ENCODE measurements at places on chromosomes 5 and 9. TPM values are rescaled to one million over a fixed set of nuclear protein-coding genes. Genes with fewer than 3 reads are reported as not detected.

DNA sequence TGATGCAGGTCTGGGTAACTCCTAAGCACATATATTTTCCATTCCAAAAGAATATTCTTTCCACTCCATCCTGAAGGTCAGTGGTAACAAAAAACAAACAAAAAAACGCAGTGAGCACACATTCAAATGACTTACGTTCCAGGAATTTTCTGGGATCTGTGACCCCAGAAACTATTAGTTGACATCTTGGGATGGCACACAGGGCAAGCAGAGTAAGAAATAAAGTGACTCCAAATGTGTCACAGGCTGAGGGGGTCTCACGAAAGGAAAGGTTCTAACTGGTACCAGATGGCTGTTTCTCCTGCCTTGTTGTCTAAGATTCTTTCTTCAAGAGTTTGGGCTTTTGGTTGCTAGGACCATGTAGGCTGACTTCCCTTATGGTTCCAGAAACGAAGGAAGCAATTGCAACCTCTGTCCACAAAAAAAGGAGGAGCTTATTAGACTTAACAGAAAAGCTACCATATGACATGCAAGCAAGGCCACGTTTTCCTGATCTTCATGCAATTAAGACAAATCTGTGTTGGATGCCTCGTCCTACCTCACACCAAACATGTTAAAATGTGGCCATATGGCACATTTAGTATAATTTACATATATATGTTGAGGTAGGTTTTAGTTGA, 32.7 kb downstream of the PTGS1 start:
- H3K36me3 ChIP-seq, result no peaks in the 10 kb centered on the region
- DNase-seq, result no peak
- H3K4me1 ChIP-seq, result peaks cover 9% of the 10 kb centered on the region

The HMGCS1 gene
- total RNA-seq, result 90.6 TPM

The SLC36A2 gene
- not detected for total RNA-seq

The GCNT1 gene
- total RNA-seq, result 8.0 TPM

The IFNA21 gene
- total RNA-seq, result not detected

The ENTPD8 gene
- not detected for total RNA-seq

GRCh38 chr5:60410427-60410826, 289.5 kb downstream of the DEPDC1B start:
- no peak overlapping the region for H3K4me3 ChIP-seq
- H3K27me3 ChIP-seq, result no peaks in the 10 kb centered on the region
- no peaks in the 10 kb centered on the region for H3K36me3 ChIP-seq
- no peak for DNase-seq
- H3K27ac ChIP-seq, result no peak overlapping the region

GRCh38 chr5:129631961-129632360, 115.9 kb upstream of the MINAR2 start:
- no peaks in the 10 kb centered on the region for H3K27me3 ChIP-seq
- H3K4me1 ChIP-seq, result no peaks in the 10 kb centered on the region
- no peak overlapping the region for H3K4me3 ChIP-seq
- no peak overlapping the region for H3K27ac ChIP-seq

- peaks cover 22% of the 10 kb centered on the region for H3K27me3 ChIP-seq
- H3K4me1 ChIP-seq, result peaks cover 22% of the 10 kb centered on the region
- peak overlapping the region; percentile 86 for H3K4me3 ChIP-seq
Observed at GRCh38 chr5:81749192-81749560, 1.7 kb downstream of the SSBP2 start.

- no peak overlapping the region for H3K4me3 ChIP-seq
- H3K36me3 ChIP-seq, result no peaks in the 10 kb centered on the region
- no peaks in the 10 kb centered on the region for H3K4me1 ChIP-seq
- no peak for DNase-seq
- H3K27ac ChIP-seq, result no peak overlapping the region
Observed at GRCh38 chr5:115186794-115187193, 17.1 kb upstream of the TRIM36 start.

- no peak overlapping the region for H3K4me3 ChIP-seq
- no peak overlapping the region for H3K27ac ChIP-seq
- no peaks in the 10 kb centered on the region for H3K27me3 ChIP-seq
- no peaks in the 10 kb centered on the region for H3K4me1 ChIP-seq
Observed at GRCh38 chr5:173733831-173734501, 117.5 kb upstream of the BOD1 start.

GRCh38 chr9:118782790-118783463, 586.3 kb downstream of the BRINP1 start:
- no peak overlapping the region for H3K27ac ChIP-seq
- no peaks in the 10 kb centered on the region for H3K36me3 ChIP-seq
- H3K27me3 ChIP-seq, result no peaks in the 10 kb centered on the region
- no peak overlapping the region for H3K4me3 ChIP-seq
- H3K4me1 ChIP-seq, result no peaks in the 10 kb centered on the region
